Central memory CD8-positive, alpha-beta T cell (primary cell): ENCODE measurements at places on chromosomes 5 and 9.

GRCh38 chr9:109906766-109907382 lies 126.9 kb downstream of the PALM2AKAP2 start:
- DNase-seq = no peak

GRCh38 chr5:177300951-177301350 lies 2.6 kb downstream of the RAB24 start:
- DNase-seq = no peak

- no peak for DNase-seq
Measured at GRCh38 chr9:72128526-72128925, 20.7 kb upstream of the GDA start.

- no peak for DNase-seq
Measured at GRCh38 chr5:108548684-108549596, 167.0 kb upstream of the FBXL17 start.

DNA sequence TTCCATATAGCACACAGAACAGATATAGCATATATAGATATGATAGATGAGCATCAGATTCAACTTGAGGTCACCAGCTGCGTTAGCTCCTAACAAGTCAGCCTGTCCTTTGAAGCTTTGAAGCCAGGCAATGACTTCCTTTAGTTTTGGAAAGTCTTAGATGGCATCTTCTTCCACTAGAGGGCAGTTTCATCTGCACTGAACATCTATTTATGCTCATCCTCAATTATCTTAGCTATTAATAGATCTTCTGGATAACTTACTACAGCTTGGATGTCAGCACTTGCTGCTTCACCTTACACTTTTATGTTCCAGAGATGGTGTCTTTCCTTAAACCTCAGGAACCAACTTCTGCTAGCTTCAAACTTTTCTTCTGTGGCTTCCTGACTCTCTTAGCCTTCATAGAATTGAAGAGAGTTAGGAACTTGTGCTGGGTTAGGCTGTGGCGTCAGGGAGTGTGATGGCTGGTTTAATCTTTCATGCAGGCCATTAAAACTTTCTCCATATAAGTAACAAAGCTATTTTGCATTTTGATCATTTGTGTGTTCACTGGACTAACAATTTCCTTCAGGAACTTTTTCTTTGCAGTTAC lies 1401.4 kb downstream of the EFNA5 start:
- DNase-seq = no peak

DNA sequence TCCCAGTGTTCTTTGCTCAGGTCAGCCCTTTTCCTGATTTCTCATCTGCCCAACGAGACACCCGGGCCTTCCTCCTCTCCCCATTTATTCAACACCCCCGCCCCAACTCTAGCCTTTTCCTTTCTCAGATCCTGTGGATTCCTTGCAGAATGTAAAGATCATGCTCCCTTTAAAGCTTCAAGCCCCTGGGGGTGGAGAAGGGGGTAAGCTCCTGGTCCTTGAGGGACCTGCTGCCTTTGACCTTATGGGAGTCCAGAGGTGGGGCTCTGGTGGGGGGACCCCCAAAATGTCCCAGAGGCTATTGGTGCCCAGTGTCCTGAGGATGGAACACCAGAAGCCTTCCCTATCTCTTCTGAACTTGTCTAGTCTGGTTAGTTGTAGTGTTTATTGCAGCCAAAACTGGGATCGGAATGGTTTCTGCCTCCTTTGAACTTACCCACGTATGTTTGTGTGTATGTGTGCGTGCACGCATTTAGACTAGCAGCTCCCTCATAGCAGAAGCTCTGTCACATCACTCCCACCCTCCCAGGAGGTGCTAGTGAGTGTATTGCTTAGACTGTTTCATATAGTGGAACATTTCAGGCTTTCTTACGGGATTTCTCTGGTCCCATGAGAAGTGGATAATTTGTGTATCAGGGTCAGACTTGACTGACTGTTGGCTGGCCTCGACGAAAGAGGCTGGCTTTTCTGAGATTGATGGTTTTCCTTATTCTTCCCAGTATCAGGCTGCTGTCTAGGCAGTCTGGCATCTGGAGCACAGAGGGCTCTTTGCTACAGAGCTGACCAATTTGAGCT lies 1.1 kb downstream of the GALNT10 start:
- DNase-seq = no peak

- DNase-seq = no peak
Measured at GRCh38 chr9:119802621-119803020, 433.4 kb upstream of the BRINP1 start.
